MG63 (cell line): ENCODE measurements at places on chromosomes 4 and X. TPM values are rescaled to one million over a fixed set of nuclear protein-coding genes. Genes with fewer than 3 reads are reported as not detected.

The NR0B1 gene
- not detected in 2 replicates for total RNA-seq

The MAGEA6 gene
- not detected in 2 replicates for total RNA-seq

DNA sequence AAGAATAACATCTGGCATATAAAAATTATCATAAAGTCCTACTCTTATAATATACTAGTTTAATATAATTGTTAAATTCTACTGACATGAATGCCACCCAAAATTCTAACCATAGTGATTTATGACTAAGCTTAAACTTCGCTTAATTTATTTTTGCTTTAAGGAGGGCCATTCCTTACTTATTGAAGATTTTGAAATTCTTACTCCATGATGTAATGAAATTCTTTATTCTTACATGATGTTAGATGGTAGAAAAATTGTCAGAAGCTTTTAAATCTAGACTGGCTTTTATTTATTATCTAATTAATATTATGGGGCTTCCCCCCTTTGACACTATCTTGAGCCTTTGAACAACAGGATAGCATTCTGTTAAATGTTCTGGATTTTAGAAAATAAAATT, 19.5 kb upstream of the SUPT20HL2 start:
- no peak for DNase-seq

GRCh38 chr4:184787766-184788503, 37.8 kb downstream of the ACSL1 start:
- no peak for DNase-seq
